ENCODE measurements at places on chromosomes 2 and 18. TPM values are rescaled to one million over a fixed set of nuclear protein-coding genes. Genes with fewer than 3 reads are reported as not detected.

The VWC2L gene
- not detected for total RNA-seq

The C18orf32 gene
- 3.4 TPM for total RNA-seq

The NOSTRIN gene
- total RNA-seq, result 6.1 TPM

The ABCB11 gene
- under 0.01 TPM for total RNA-seq

The MCM6 gene
- 18.8 TPM for total RNA-seq

The ANKRD36 gene
- 97.7 TPM for total RNA-seq

The LYG1 gene
- total RNA-seq, result 0.57 TPM

The MAB21L4 gene
- total RNA-seq, result not detected

The NT5C1B gene
- not detected for total RNA-seq

The HMSD gene
- total RNA-seq, result not detected

The LAMA1 gene
- 0.32 TPM for total RNA-seq

The ATOH8 gene
- 31.7 TPM for total RNA-seq

The VIL1 gene
- total RNA-seq, result not detected

The BCL11A gene
- 1.1 TPM for total RNA-seq

The REG1A gene
- total RNA-seq, result not detected

The GREB1 gene
- not detected for total RNA-seq

The TRIM43 gene
- total RNA-seq, result not detected

The PRKAG3 gene
- not detected for total RNA-seq

The SKOR2 gene
- not detected for total RNA-seq

The ARHGAP15 gene
- not detected for total RNA-seq

The EGR4 gene
- not detected for total RNA-seq

The ZNG1B gene
- total RNA-seq, result 21.9 TPM

The CRYGD gene
- not detected for total RNA-seq

The IL1F10 gene
- total RNA-seq, result not detected
